ENCODE measurements at places on chromosomes 12 and 14.

GRCh38 chr14:23881282-23881681 is 72.3 kb upstream of the DHRS4 start:
- no peak for DNase-seq

DNA sequence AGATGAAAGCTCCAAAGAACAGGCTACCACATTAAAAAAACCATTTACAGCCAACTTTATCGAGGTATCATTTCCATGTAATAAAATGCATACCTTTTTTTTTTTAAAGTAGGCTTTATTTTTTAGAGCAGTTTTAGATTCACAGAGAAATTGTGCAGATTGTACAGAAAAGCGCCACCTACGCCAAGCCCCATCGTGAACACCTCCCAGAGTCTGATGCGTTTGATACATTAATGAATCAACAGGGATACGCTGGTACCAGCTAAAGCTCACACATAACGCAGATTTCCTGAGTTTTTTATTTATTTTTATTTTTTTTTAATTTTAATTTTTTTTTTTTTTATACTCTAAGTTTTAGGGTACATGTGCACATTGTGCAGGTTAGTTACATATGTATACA is 129.9 kb downstream of the KIF26A start:
- DNase-seq: no peak

DNA sequence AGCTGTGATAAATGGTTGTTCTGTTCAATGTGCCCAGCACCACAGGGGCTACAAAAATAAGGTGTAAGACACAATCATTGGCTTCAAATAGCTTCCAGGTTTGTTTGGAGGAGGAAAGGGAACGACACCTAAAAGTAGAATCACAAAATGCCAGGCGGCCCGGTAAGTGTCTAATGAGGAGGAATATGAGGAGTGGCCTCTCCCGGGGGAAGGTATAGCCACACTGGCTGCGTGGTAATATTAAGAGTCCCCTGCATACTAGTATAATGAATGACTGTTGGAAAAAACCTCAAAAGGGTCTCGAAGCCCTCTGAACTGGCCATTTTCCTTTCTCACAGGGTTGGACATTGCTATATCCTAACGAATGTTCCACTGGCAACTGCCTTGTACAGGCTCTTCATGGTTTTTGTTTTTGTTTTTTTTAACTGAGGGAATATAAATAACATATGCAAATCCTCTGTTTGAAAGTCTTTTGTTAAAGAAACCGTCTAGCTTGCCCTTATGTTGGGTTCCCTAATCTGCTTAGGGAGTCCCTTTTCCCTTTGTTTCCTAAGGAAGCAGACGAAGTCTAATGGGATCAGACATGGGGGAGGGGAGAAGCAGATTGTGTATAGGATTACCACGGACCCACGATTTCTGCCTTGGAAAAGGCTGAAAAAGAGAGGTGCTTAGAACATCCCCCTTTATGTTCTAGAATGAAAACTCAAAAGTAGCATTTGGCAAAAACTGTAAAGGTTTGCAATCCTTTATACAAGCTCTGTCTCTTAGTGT is 4.2 kb downstream of the CCDC60 start:
- no peak for DNase-seq

DNA sequence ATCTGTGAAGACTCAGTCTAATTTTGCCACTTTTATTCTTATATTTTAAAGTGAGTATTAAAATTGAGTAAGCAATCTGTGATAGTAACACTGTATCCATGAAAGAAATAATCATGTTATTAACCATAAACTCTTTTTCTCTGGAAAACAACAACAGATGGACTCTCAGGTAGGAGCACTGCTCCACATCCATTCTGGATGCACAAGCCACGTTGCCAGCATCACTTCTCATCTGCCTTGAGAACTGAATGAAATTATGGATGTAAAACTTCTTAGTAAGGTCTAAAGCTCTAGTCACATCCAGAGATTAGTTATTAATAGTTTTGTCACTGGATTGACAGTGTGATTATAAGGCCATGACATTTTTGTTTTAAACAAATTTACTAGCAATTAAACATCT is 489.1 kb upstream of the SYT1 start:
- no peak for DNase-seq

- no peak for DNase-seq
These were observed 320 bp upstream of the PRPF39 start for GRCh38 chr14:45083617-45083975.

DNA sequence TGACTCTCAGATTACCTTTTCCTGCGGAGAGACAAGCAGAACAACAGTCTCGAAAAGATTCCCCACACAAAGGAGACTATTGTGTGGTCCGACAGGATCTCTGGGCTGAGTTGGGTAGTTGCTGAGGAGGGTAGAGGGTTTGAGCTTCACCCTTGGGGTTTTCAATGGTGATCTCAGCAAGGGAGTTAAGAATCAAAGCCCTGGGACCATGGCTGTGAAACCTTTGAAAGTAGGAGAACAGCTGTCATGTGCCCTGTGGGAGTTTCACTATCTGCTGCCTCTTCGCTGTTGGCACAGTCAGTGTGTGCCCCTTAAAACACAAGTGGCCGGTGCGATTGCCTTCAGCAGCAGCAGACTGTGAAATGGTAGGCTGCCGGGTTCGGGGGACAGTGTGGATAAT is 14.2 kb upstream of the PLEK2 start:
- DNase-seq: no peak

DNA sequence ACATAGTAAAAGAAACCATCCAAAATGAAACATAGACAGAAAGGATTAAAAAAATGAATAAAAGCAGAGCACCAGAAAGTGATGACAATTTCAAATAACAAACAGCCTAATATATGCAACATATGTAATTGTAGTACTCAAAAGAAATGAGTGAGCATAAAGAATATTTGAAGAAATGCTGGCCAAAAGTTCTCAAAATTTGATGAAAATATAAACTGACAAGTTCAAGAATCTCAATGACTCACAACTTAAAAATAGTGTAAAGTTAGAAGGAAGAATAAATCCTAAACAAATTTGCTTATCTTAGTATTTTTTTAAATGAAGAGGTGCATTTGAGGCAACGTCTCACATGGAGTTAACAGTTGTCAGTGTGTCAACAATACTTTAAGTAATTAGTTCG is 498.9 kb downstream of the SLC6A15 start:
- DNase-seq: no peak

GRCh38 chr14:72892879-72893635 is 844 bp downstream of the DPF3 start:
- DNase-seq: peak; percentile 48

All from hematopoietic multipotent progenitor cell treated with erythropoietin and hydrocortisone succinate and interleukin-3 and kit ligand, for 6 days (in vitro differentiated cells).